Psoas muscle (tissue), 8 donors: ENCODE measurements at places on chromosomes 4 and X.

- DNase-seq = no peak
Measured at GRCh38 chr4:87047281-87047798, 112.5 kb downstream of the AFF1 start.

DNA sequence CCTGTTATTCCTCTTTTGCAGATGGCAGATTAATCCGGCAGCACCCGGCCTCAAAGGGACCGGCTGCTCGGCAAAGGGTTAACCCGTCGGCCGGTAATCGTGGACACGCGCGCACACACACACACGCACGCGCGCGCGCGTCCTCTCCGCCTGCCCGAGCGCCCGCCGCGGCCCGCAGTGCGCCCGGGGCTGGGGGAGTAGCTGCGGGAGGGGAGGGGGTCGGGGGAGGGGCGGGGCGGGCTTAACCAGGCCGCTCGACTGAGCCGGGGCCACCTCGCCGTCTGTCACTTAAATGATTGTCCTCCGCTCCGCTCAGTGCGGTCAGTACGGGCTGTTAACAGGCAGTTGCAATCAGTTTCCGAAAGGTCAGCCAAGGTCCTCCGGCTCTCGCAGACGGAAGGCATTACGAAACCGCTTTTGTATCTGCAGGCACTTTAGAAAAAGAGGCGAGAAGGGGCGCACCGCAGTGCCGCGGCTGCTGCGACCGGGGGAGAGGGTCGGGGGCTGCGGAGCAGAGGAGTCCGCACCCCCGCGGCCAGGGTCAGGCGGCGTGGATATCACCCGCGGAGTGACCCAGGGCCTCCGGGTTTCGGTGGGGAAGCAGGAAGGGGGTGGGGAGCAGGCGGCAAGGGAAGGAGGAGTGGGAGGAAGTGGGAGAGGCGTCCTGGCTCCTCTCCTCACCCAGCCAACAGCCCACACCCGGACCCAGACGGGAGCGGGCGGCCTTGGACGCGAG, 57.3 kb upstream of the BCOR start:
- peak; percentile 84 for DNase-seq

DNA sequence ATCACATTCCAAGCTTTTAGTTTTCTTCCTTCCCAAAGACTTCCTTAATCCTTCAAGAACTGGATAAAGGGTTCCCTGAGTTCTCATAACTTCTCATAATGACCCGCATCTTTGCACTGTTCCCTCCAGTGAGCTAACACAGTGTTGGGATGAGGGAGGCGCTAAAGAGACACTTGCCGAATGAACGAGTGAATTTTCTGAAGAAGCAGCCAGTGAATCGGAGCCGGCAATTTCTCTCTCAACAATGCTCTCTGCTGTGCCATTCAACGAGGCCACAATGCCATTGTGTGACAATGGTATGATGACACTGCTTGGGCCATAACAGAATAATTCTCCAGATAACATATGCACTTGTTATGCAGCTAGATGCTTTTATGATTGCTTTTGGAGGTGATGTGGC, 51.4 kb upstream of the ZFP42 start:
- no peak for DNase-seq

DNA sequence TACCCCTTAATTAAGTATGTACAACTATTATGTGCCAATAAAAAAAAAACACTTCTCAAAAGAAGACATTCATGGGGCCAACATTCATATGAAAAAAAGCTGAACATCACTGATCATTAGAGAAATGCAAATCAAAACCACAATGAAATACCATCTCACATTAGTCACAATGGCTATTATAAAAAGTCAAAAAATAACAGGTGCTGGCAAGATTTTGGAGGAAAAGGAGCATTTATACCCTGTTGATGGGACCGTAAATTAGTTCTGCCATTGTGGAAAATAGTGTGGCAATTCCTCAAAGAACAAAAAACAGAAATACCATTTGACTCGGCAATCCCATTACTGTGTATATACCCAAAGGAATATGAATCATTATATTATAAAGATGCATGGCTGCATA, 229.9 kb downstream of the PAPSS1 start:
- no peak for DNase-seq

DNA sequence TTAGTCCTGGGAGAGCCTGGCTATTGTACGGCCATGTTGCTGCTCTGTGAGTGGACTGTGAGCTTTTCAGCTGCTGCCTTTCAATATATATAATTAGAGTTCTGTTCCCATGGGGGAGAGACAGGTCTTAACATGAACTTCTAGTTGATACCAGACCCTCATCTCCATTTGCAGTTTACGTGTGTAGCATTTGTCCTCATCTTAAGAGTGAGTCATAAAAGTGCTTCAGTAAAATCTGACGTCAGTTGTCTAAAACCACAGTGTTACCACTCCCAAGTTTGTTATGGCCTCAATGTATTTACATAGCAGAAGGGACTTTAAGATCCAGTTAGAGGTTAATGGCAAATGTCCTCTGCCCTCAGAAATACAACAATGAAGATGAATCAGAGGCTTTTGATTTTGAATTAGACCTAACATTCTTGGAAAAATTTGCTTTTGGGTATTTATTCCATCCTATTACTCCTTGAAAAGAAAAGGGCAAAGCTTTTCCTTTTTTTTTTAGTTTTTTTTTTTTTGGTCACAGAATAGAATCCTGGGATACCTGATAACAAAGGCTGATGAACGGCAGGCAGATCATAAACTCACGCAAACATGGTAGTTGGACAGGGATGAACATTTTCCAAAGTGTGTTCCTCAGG, 38.6 kb downstream of the PHOX2B start:
- DNase-seq = no peak

- no peak for DNase-seq
Measured at GRCh38 chr4:73964862-73965611, 16.8 kb downstream of the PF4 start.

GRCh38 chrX:40091691-40092421, 5.9 kb downstream of the BCOR start:
- no peak for DNase-seq

- DNase-seq = no peak
Measured at GRCh38 chr4:150135134-150135772, 57.0 kb downstream of the DCLK2 start.

GRCh38 chr4:173936861-173937260, 346.6 kb downstream of the FBXO8 start:
- DNase-seq = no peak

GRCh38 chr4:23763559-23763958, 126.3 kb downstream of the PPARGC1A start:
- no peak for DNase-seq

DNA sequence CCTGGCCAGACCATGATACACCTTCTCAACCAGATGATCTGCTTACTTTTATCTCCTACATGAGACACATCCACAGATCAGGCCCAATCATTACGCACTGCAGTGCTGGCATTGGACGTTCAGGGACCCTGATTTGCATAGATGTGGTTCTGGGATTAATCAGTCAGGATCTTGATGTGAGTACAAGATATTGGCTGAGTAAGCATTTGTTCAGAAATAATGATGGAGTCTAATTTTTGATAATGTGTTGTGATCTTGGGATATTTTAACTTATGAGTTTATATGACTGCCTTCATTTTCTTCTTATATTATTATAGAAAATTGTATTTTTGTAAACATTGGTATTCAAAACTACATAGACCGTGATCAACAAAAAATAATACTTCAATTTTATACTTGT, 39.4 kb downstream of the SLC10A6 start:
- no peak for DNase-seq

GRCh38 chrX:30568136-30568535, 9.4 kb downstream of the TASL start:
- no peak for DNase-seq

DNA sequence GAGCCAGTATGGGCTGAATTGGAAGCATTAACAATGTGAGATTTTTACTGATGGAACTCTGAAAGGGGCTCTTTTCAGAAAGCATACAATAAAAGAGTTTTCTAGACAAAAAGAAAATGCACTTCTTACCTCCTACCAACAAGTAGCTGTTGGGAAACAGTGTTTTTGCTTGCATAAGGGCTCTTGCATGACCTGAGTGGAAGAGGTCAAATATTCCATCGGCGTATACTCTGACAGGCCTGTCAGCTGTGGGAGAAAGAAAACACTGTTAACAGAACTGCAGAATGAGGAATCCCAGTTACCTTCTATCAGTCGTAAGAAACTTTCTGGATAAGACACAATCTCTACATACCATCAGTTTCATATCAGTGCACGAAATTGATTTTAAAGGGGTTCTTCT, 39.5 kb downstream of the PCYT1B start:
- no peak for DNase-seq

- no peak for DNase-seq
Measured at GRCh38 chrX:71098951-71099506, 3.4 kb downstream of the FOXO4 start.

GRCh38 chr4:119070301-119070700, 65.3 kb upstream of the MYOZ2 start:
- DNase-seq = no peak

GRCh38 chrX:153539979-153540358, 22.5 kb downstream of the ATP2B3 start:
- no peak for DNase-seq

DNA sequence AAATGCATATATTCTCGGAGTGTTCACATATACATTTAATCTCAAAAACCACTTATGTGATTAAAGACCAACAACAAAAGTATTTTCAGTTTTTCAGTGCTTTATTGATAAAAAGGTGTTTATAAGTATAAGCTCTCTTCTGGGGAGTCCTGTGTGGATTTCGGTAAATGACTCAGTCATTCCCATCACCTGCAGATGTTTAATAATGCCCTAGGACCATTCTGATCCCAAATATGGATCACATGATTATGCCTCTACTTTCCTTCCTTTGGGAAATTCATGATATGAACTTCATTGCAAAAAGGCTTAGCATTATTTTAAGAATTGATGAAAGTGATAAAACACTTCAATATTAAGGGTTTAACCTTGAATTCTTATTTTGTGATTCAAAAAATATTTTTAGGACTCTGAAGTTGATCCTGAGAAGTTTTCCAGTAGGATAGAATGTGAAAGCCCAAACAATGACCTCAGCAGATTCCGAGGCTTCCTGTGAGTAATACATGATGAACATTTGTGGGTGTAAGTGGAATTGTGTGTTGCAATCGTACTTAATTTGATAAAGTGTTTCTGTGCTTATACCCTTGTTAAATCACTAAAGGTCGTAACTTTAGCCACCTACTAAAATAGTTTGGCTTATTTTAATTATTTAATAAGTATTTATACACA, 40.2 kb downstream of the ATP10D start:
- DNase-seq = no peak

DNA sequence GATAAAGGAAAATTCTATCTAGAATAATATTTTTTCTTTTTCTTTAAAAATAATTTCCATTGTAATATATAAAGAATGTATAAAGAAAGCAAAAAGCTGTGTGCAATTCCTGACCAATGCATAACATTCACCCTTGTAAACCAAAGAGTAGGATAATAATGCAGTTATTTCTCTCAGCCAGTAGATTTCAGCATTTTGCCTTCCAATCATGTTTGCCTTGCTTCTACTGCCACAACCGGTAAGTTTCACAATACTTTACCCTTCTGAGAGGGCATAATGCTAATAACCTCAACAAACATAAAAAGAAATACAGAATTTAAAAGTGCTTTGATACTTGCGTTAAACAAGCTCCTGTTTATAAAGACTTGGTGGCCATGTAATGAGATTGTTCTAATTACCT, 59.9 kb downstream of the CHIC2 start:
- DNase-seq = no peak

DNA sequence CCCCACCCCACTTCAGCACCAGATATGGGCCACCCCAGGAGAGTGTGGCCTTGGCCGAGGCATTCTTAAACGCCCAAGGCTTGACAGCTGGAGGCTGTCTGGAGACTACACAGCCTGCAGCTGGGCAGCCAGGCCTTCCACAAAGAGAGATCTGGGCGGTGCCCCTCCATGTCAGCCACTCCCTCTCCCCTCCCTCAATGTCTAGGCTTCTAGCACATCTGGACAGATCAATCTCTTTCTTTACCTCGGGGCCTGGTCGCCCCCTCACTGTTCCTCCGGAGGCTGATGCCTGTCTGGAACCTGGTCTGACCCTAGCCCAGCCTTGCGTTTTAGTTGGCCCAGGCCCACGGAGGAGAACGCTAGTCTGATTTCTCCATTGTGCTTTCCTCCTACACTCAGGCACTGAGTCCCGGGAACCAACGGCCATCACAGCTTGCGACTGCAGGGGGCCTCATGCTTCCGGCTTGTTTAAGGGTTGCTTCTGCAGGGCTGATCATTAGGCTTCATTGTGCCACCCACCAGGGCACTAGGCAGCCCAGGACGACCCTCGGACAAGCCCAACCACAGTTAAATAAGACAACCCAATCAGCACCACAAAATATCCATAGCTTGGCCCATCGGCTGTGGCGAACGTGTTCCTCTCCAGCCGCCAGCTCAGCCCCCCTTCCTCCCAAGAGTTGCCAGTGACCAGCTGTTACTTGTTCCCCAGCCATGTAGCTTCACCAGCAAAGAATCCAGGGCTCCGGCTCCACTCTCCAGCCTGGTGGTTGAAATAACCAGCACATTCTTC, 200.6 kb downstream of the BCOR start:
- no peak for DNase-seq

GRCh38 chr4:26466578-26467270, 23.6 kb downstream of the CCKAR start:
- no peak for DNase-seq

DNA sequence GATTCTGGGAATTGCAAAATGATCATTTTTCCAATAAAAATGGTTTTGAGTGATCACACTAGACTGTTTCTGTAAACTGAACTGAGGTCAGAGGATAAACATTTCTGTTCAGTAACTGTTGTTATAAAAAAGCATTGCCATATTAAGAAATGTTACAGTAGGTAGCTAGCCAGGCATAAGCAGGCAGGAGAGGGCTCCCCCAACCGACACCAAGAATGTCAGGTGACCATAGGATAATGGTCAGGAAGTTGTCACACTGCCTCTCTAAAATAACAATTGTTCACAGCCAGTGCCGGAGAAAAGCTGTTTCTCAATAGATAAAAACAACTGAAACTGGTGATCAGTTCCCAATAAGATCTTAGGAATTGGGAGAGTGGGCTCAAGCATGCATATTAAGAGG, 306.2 kb upstream of the SLIT2 start:
- DNase-seq = no peak

DNA sequence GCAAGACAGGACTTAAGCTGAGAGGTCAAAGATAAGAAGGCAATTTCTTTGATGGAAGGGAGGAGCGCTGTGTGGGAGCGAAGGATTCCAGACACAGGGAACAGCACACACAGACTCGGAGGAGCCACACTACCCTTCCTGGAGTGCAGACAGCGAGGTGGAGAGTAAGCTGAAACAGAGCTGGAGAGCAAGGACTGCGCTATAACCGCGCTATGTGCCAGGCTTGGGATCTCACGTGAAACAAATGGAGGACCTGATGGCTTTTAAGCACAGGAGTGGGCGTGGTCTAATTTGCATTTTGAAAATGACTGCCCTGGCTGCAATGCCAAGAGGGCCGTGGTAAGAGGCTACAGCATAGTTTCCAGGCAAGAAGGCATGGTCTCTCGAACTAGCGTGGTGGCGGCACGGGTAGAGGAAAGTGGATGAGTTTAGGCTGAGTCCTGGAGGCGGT, 113.9 kb upstream of the SORBS2 start:
- no peak for DNase-seq

GRCh38 chr4:6938237-6938636, 28.6 kb downstream of the TBC1D14 start:
- DNase-seq = no peak

GRCh38 chr4:187366530-187366929, 629.0 kb upstream of the ZFP42 start:
- no peak for DNase-seq

- no peak for DNase-seq
Measured at GRCh38 chr4:7347981-7348380, 86.7 kb downstream of the PSAPL1 start.

GRCh38 chr4:17636341-17636695, 21.9 kb downstream of the MED28 start:
- DNase-seq = peak; percentile 46
